Fibroblast of villous mesenchyme (primary cell): ENCODE measurements at places on chromosomes 13 and 19.

- no peak for DNase-seq
Observed at GRCh38 chr19:45817725-45818301, 2.7 kb upstream of the RSPH6A start.

GRCh38 chr19:53102756-53103233, 427 bp downstream of the ZNF160 start:
- peak; percentile 44 for DNase-seq

DNA sequence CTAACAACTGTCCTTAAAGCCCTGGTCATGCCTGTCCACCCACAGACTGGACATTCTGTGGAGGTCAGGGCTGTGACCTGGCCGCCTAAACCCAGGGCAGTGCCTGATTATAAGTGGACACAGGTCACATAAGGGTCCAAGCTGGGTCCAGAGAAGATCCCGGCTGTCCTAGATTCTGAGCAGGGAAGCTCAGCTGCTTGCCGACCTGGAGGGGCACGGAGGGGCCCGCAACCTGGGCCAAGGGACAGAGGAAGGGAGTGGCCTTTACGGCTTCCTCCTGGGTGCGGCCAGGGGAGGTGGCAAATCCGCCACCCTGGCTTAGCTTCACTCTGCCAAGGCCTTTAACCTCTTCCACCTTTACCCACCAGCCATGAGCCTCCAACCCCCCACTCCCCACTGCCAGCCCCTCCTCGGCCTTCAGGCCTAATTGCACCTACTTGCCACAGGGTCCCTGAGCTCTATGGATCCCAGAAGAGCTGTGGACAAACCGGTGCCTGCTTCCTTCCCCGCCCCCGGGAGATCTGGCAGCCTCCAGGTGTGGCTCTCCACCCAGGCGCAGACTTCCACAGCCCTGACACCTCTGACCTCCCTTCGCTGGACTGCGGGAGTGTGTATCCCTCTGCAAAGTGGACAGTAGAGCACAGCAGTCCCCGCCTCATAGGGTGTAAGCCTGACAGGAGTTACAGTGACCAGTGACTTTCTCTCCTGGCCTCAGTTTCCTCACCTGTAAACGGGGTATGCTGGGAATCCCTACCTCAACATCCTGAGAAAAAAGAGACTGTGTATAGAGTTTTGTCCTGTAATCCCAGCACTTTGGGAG, 1.7 kb downstream of the CD320 start:
- DNase-seq = no peak

- no peak for DNase-seq
Observed at GRCh38 chr13:92913840-92914239, 312.8 kb upstream of the GPC6 start.

DNA sequence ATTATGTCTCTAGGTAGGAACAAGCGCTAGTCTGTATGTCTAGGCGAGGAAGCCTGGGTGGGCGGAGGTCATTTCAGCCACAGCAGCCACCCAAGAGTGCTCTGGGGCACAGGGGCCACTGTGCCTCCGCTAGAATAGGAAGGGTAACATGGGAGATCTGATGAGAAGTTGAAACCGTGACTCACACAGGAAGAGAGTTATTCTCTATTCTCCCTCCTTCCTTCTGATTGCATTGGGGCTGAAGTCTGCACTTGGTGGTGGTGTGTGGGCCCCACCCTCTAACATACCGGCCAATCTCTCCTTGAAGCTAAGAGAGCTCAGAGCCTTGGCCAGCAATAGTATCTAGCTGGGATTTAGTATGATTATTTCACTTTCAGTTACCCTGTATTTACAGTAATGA, 20.3 kb upstream of the GGACT start:
- DNase-seq = no peak

DNA sequence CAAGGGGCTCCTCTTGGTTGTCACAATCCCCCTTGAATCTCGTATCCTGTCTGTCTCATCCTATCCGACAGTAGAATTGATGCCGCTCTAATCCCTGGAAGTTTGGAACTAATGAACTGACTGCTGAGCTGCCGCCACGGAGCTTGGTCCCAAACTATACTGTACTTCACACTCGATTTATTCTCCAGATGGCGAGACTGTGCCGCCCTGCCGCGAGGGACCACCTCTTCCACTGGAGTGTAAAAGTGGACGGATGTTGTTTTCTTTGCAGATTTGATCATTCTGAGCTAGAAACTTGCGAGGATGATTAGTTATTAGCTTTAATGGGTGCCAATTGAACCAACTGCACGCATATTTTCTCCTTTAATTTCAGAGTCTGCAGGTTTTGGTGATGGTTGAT, 117.2 kb downstream of the ZIC5 start:
- DNase-seq = no peak

DNA sequence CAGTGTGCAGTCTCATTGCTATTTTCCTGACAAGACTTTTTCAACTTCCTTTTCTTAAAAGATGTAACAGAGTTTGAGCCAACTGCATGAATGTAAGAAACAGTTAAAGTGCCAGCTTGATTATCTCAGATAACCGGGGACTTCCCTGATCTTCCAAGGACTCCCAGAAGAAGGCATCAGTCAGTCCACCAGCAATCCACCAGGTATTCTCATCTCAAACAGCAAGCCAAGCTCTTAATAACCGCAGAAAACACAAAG, 350.1 kb downstream of the LIG4 start:
- no peak for DNase-seq

- DNase-seq = peak; percentile 73
Observed at GRCh38 chr13:22454586-22454985, 726.2 kb upstream of the SGCG start.

DNA sequence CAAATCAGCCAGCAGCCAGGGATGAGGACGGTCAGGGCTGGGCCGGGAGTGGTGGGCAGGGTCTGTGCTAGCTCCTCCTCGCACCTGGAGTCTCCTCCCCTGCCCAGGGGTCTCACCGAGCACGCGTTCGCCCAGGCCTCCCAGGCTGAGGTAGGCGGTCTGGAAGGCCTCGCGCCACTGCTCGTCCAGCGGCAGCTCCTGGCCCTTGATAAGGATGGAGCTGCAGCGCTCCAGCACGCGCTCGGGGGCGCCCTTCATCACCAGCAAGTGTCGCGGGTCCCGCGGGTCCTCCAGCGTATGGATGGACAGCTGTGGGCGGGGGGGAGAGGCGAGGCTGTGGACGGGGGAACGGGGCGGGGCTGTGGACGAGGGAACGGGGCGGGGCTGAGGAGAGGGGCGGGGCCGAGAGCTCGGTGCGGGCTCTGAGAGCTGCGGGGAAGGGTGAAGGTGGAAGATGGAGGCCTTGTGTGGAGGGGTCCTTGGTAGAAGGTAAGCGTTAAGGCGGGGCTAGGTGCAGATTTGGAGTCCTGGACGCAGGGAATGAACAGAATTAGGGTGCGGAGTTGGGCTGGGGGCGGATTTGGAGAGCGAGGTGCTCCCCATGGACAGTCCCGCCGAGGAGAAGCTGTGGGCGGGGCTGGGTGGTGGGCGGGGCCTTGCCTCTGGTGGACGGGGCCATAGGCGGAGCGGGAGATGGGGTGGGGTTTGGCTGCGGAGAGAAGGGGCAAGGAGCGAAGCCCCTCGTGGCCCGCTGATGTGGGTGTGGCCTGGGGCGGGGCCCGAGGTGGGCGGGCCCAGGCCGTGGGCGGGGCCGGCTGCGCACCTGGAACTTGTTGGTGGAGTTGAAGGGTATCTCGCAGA, 5.7 kb downstream of the ATP4A start:
- DNase-seq = peak; percentile 47

DNA sequence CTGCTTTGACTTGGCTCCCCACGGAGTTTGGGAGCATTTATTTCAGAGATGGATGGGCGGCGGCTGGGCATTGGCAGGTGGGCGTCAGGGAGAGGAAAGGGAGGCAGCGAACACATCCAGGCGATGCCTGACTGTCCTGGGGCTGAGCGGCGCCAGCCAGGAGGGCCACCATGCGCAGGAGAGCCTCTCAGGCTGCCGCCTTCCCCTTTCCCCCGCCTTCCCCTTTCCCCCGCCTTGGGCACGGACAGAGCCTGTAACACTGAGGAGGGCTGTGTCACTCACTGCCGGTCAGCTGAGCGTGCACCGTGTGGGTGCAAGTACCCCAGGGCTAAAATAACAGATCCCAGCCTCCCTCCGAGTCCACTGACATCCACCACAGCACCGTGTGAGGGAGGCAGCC, 11.4 kb downstream of the MCF2L start:
- DNase-seq = no peak

DNA sequence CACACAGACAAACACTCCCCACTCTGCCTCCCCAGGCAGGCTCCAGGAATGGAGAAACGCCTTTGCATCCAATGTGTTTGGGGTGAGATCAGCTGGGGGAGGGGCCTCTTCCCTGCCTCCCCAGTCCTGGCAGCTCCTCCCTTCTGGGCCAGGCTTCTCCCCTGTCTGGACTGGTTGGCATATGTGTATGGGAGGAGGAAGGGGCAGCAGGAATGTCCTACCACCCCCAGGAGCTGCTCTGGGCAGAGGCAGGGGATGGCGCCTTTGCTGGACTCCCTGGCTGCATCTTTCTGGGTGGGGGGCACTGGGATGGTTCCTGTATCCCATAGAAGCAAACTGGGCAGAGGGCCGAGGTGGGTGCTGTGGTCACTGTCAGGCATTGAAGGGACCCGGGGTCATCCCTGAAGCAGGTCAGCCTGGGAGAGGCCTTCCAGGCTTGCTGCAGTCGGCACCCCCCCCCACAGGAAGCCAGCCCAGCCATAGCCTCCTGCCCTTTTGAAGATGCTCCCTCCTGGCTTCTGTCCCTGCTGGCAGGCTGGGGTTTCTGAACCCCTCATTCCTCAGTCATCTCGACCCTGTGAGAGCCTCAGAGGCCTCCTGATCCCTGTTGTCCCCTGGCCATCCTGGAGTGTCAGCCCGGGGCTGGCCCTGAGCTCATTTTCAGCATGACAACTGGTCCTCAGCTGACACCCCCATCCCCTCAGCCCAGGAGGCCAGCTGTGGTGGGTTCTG, 21.2 kb upstream of the SLC7A10 start:
- no peak for DNase-seq

DNA sequence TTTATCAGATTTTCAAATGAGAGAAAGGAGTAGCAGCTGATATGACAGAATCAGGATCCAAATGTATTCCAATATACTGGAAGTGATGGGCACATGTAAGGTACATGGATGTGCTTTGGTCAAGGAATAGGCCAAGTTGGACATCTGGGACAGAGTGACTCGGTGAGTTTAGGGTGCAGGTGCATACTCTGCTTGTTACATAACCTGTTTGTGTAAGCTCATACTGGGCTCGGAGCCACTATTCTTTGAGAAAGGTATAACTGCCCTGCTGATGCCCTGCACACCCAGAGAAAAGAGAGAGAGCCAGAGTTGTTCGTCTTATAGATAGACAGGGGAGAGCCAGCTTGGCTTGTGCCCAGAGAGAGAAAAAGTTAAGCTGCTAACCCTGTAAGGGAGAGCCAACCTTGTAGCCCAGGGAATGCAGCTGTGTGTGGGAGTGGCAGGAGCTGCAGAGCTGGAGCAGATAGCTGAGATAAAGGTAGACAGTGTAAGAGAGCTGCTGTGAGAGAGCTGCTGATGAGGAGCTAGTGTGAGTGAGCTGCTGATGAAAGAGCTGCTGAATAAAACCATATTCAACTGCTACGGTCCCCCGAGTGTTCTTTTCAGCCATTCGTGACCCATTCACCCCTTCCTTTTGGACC, 40.7 kb upstream of the N4BP2L1 start:
- DNase-seq = no peak

GRCh38 chr13:98201984-98202383, 24.9 kb upstream of the RNF113B start:
- DNase-seq = no peak

DNA sequence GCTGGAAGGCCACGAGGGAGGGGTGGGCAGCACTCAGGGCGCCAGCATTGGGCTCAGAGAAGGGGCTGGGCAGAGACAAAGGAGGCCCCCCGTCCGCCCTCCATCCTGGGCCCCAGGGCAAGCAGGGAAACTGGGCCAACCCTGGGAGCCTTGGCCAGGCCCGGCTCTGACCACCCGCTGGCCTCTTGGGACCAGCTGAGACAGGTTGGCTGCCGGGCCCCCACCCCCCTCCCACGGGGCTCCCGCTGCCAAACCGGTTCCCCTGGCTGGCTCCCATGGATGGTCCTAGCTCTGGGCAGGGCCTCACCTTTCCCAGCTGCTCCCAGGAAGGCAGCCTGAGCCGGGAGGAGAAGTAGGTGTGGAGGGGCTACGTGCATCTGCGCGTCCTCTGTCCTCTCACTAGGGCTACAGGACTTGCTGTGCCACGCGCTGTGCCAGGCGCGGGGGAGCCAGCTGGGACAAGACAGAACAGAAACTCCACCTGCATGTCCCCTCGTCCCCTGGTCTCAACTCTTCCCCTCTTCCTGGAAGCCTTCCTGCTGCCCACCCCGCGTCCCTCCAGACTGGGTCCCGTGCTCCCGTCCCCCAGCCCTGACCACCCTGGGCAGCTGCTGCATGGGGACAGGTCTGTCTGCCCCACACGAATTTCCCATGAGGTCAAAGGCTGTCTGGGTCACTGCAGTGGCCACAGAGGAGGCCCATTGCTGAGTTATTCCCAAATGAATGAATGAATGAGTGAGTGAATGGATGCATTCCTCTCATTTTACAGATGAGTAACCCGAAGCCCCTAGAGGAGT, 29.1 kb upstream of the NCCRP1 start:
- no peak for DNase-seq

GRCh38 chr13:84831666-84832657, 949.7 kb upstream of the SLITRK1 start:
- DNase-seq = no peak

DNA sequence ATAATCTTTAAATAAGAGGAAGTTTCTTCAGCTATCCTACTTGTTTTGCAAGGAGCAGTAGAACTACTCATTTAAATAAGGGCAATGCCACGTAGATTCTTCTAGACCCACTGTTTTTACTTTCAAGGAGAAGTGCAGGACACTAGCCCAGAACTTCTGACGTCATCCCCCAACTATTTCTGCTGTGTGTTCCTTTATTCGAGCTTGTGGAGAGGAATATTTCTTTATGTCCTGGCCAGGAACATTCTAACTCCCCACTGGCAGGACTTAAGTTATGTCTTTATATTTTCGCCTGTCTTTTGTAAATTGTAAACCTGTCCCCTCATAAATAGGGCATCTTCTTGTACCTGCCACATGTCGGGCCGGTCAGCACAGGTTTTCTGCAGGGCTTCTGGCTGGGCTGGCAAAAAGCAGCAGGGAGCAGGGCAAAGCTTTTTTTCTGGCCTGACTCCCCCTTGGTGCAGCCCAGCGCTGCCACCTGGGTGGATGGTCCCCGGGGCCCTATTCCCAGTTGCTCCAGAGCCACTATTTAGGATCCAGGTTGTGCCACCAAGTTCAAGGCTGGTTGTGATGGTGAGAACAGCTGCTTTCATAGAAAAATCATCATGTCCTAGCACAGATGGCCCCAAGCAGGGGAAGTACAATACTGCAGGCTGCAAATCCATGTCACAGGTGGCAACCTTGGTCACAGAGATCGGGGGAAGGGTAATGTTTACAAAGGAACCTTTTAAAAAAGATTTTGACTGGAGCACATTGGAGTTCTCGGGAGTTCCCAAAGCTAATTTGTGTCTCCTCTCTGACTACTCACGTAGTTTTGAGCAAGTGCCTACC, 1.8 kb downstream of the MBNL2 start:
- DNase-seq = peak; percentile 97
